Progenitor cell of endocrine pancreas (in vitro differentiated cells): ENCODE measurements at places on chromosomes 6 and 20. TPM values are rescaled to one million over a fixed set of nuclear protein-coding genes. Genes with fewer than 3 reads are reported as not detected.

Gene PRRT1
- total RNA-seq, result 2.9 and 3.3 TPM in 2 replicates

Gene SLC17A3
- total RNA-seq, result 0.34 and 0.58 TPM in 2 replicates

Gene BHLHE23
- total RNA-seq, result not detected in 2 replicates

Gene TMEM74B
- total RNA-seq, result 15.6 and 21.9 TPM in 2 replicates

Gene CST4
- total RNA-seq, result not detected in 2 replicates

Gene ROS1
- 0.14 and 0.22 TPM in 2 replicates for total RNA-seq

Gene EYA4
- total RNA-seq, result 0.33 and 0.41 TPM in 2 replicates

Gene PKIB
- 44.8 and 56.9 TPM in 2 replicates for total RNA-seq

Gene FAXC
- 20.7 and 23.9 TPM in 2 replicates for total RNA-seq

DNA sequence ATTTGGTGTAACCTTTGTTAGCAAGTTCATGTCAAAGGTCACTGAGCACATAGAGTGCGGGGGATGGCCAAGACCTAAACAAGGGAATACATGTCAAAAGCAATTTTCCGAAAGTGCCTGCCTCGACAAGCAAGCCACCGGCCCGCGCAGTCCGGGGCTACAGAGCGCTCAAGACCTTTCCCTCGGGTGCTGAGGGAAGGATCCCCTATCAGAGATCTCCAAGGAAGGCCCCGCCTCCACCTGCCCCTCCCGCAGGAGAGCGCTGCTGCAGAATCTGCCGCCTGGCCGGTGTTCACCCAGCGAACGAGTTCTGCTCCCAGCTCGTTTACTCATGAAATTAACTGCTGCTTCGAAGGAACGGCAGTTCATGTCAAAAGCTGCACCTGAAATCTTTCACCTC, 252.7 kb downstream of the BMP7 start:
- peak; percentile 34 for DNase-seq

GRCh38 chr20:1430004-1430451, 36.6 kb downstream of the NSFL1C start:
- DNase-seq, result no peak

GRCh38 chr6:1950631-1951030, 294.8 kb downstream of the GMDS start:
- DNase-seq, result no peak

- DNase-seq, result no peak
Measured at GRCh38 chr6:151299011-151299410, 59.2 kb downstream of the AKAP12 start.

- no peak for DNase-seq
Measured at GRCh38 chr6:2931055-2931454, 27.9 kb upstream of the SERPINB9 start.

DNA sequence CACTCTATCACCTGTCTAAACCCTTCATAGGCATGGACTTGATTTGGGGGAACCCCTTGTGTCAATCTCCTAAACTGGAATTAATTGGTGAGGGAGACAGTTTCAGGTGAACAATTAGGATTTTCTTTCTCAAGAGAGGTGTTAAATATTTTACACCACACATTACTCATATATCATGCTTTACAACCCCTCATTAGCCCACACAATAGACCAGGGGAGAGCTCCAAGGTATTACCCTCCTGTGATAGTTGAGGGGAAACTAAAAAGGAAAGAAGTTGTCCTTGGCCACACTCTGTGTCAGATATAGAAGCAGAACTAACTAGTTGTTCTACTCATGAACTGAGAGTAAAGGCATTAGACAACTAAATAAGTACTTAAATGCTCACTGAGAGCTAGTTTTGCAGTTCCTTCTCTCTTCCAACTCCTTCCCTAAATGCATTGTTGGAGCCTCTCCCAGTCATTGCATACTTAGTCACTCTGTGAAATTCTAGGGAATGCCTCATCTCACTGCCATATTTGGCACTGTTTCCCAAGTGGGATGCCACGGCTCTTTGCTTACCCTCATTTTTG, 183.7 kb upstream of the CEP162 start:
- no peak for DNase-seq

DNA sequence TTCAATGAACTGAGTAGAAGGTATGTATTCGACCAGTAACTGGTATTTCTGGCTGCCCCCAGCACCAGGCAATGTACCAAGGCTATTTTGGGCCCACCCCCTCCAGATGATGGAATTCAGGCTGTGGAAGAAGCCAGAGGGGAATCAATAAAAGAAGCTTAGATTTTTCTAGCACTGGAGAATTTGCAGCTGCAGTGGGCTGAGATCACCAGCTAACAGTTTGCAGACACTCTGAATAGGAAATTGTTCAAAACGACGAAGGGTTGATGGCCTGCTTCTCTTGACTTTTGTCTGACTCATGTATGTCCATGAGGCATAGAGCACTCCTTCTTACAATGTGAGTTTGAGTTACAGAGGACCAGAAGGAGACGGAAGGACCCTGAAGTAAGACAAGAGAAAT, 32.4 kb upstream of the FBXO9 start:
- DNase-seq, result no peak

GRCh38 chr6:106910999-106911949, 63.3 kb downstream of the CD24 start:
- no peak for DNase-seq

- no peak for DNase-seq
Measured at GRCh38 chr20:57161478-57162361, 104.7 kb downstream of the BMP7 start.

- DNase-seq, result no peak
Measured at GRCh38 chr6:116210750-116211425, 43.0 kb downstream of the TSPYL4 start.

GRCh38 chr6:24997231-24997630, 61.5 kb upstream of the RIPOR2 start:
- DNase-seq, result no peak

- DNase-seq, result no peak
Measured at GRCh38 chr6:2753110-2753489, 2.4 kb upstream of the MYLK4 start.

DNA sequence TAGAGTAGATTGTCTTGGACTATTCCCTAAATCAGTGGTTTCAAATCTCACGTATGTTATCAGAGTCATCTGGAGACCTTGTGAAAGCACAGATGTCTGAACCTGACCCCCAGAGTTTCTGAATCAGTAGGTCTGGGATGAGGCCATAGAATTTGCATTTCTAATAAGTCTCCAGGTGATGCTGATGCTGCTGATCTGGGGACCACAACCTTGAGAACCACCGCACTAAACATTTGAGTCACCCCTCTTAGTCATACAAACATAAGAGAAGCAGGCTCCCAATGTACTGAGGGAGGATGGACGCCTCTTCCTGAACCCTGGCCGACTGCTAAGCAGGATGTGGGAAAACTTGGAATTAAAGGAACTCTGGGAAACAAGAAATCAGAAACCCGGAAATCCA, 187.8 kb upstream of the PRDM1 start:
- no peak for DNase-seq
